ENCODE measurements at places on chromosomes 13 and 19. TPM values are rescaled to one million over a fixed set of nuclear protein-coding genes. Genes with fewer than 3 reads are reported as not detected.

The RGL3 gene
- 3.0 TPM for total RNA-seq

The CEACAM7 gene
- total RNA-seq, result 0.14 TPM

The PRPF31 gene
- 118 TPM for total RNA-seq

The ATXN8OS gene
- total RNA-seq, result not detected

The ZNF320 gene
- not detected for total RNA-seq

The ELAVL3 gene
- 0.09 TPM for total RNA-seq

The PGLYRP2 gene
- not detected for total RNA-seq

The CLEC17A gene
- not detected for total RNA-seq

The LRRC4B gene
- total RNA-seq, result 0.40 TPM

The FUT1 gene
- total RNA-seq, result 0.05 TPM

The SKA3 gene
- total RNA-seq, result 12.4 TPM

The KASH5 gene
- not detected for total RNA-seq

The GPR18 gene
- total RNA-seq, result not detected

The NFIX gene
- 4.3 TPM for total RNA-seq

The IFNL1 gene
- not detected for total RNA-seq

The ZFP82 gene
- total RNA-seq, result 1.6 TPM
